Stimulated activated CD4-positive, alpha-beta T cell treated with anti-CD3 and anti-CD28 coated beads, Interleukin-12 subunit alpha, Interleukin-12 subunit beta, amount 100 ng/mL, for 24 hours (primary cell): ENCODE measurements at places on chromosomes 1 and 21.

DNA sequence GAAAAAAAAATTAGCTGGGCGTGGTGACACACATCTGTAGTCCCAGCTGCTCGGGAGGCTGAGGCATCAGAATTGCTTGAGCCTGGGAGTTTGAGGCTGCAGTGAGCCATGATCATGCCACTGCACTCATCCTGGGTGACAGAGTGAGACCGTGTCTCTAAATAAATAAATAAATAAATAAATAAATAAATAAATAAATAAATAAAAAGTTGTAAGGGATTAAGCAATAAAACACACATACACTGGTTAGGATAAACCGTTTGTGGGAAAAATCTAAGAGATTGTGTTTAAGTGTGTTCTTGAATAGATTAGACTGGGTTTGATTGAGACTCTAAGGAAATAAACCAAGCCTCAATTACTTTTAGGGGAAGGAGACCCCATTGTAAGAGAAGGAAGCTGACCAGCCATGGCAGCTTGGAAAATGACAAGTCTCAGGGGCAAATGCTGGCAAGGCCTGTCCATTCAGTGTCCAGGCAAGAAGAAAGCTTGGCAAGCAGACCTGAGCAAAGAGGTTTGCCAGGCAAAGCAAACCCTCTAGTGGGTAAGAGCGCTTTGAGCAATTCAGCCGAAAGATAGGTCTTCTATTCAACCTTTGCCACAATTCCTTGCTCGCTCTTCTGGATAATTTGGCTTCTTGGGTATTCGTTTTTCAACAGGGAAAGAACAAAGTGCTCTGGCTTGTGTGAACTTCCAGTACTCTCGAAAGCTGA is 106.9 kb upstream of the SERBP1 start:
- no peak for DNase-seq

DNA sequence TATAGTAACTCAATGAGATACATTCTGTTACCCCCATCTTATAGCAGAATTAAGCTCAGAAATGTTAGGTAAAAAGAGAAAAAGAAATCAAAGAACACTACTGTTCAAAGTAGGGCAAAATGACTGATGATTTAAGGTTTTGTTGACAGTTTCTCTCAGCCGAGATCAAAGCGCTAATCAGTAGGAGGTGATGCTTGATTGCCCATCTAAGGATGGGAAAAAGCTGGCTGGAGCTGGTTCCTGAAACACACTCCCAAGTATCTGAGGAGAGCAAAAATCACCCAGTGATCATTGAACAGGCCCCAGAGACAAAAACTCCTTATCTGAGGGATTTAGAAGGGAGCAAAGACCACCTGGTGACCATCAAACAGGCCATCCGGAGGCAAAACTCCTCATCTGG is 64.5 kb upstream of the CSF1 start:
- no peak for DNase-seq

DNA sequence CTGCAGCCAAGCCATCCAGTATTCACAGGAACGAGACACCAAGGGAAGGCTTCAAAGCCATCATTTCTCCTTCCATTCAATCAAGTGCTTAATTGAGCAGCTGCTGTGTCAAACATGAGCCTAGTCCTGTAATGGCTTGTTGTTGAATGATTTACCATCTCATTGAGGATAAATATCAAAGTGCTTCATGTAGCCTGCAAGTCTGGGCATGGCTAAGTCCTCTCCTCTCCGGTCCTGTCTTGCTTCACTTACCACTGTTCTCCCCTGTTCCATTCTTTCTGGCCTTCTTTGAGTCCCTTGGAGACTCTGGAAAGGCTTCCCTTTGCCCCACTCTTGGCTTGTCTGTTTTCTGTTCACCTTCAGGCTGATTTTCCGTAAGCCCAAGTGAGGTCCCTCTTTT is 279.8 kb downstream of the PBX1 start:
- DNase-seq, result no peak

- DNase-seq, result no peak
These were observed 67.1 kb downstream of the CAMTA1 start for GRCh38 chr1:6852136-6852890.

- DNase-seq, result no peak
These were observed 235.3 kb upstream of the PLXNA2 start for GRCh38 chr1:208479435-208479834.

GRCh38 chr1:156420205-156421061 is 51.4 kb downstream of the RHBG start:
- DNase-seq, result no peak

GRCh38 chr1:16326833-16327404 is 25.4 kb downstream of the FBXO42 start:
- no peak for DNase-seq

GRCh38 chr1:83918688-83919285 is 80.1 kb downstream of the TTLL7 start:
- no peak for DNase-seq

DNA sequence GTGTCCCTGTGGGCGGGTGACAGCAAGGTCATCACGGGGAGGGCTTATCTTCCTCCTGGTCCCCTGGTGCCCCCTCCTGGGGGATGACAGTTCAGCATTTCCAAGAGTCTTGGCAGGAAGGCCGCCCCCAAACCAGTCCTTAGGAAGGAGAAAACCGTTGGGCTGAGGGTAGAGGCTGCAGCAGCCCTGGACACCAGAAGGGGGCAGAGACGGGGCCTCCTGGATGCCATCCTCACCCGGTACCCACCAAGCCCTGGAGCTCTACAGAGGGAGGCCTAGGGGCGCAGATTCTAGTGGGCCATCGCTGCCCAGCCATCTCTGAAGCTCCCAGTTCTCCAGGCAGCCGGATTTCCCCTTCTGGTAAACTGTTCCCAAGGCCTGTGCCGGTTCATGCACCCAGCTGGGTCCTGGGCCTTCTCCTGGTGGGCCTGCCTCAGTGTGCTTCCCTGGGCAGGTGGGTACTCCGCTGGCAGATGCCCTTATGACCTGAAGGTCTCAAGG is 14.8 kb upstream of the ZNF669 start:
- DNase-seq, result no peak

DNA sequence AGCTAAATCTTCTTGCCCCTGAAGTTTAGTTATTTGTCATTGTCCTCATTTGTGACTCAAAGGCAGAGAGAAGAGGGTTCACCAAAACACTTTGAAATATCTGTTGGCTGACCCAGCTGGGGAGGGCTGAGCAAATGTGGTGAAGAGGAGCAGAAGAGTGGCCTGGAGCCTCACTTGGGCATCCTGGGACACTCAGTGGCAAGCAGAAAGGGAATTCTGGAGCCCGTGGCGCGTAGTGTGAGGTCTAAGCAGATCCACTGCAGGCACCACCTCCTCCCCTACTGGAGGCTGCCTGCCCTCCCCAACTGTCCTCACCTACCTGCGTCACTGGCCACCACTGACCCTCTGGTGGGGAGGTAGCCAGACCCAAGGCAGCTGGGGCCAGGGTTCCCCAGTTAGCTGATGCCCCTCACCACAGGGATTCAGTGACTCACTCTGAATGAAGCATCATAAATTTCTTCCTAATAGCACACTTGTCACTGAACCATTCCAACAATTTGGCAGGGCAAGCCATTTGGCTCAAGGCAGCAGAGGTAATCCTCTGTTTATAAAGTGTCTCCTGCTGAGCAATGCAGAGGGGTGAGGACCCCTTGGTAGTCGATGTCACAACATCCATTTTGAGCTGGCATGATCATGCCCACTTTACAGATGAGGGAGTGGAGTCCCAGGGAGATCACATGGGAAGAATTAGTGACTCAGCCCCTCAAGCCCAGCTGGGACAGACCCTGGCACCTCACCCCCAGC is 80.3 kb downstream of the NENF start:
- DNase-seq, result no peak

DNA sequence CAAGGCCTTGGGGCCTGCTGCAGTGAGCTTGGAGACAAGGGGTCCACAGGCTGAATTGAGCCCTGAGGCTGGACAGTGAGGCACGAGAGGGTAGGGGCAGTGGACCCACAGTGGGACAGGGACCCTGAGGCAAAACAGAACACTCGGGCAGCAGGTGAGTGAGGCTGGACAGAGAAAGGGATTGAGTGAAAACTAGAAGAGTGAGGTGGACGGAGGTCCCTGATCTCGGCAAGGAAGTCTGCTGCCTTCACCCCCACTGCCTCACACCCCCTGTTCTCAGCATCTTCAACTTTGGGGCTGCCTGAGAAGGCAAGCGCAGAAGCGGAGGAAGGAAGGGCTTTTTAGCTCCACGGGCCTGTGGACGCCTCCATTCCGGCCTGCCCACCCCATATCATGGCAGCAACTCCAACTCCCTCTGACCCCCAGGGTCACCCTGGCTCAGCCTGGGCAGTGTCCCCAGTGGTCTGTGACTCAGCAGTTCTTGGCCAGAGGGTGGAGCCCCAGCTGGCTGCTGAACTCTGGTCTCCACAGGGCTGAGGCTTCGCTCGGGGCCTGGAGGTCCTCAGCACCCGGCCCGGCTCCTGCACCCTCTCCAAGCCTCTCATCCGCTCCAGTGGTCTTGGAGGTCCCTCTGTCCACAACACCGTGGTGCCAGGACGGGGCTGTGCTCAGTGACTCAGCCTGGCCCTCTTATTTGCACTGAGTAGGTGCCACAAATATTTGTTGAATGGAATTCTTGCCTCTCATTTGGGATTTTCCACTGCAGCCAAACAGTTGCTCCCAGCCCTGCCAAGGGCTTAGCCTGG is 60.0 kb upstream of the EPS8L3 start:
- DNase-seq, result no peak

- peak; percentile 33 for DNase-seq
These were observed 583 bp downstream of the MEF2D start for GRCh38 chr1:156499842-156500542.

DNA sequence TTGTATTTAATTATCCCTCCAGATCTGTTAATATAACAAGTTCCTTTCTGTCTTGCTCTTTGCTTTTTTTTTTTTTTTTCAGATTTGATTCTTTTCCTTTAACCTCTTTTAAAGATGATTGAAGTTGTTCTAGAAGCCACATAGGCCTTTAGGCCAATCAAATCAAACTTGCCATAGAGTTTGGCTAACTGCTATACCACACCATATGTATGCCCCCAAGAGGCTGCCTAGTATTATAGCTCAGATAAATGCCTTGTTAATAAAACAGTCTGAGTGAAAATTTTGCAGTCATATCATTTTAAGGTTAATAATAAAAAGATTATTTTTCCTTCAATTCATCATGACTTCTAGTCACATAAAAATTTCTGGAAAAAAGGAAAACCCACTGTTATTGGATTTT is 696.0 kb upstream of the CHRM3 start:
- no peak for DNase-seq

- DNase-seq, result no peak
These were observed 100.4 kb downstream of the APP start for GRCh38 chr21:26070121-26070520.

DNA sequence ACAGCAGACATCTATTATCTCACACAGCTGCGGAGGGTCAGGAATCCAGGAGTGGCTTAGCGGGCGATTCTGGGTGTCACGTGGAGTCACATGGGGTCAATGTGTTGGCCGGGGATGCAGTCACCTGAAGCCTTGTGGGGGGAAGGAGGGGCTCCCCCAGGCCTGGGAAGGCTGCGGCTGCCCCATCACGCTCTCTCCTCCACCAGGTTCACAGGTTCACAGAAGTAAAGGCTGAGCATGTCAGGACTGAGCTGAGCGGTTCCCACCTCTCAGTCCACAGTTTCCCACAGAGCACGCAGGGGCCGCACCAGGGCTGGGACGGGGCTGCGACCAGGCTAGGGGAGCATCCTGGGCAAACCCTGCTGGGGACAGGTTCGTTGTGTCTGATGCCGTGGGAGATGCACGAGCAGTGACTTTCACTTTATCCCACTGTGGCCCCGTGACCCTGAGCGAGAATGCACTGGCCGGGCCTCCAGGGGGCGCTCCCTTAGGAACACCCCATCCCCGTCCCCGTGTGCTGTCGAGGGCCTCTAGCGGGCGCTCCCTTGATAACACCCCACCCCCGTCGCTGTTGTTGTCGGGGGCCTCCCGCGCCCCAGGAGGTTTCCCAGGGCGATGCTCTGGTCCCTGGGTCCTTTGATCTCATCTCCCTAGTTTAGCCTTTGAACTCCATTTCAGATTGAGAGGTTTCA is 73.2 kb upstream of the TRAPPC10 start:
- DNase-seq, result peak; percentile 87

- DNase-seq, result peak; percentile 36
These were observed 432 bp downstream of the AKT3 start for GRCh38 chr1:243849421-243850201.

DNA sequence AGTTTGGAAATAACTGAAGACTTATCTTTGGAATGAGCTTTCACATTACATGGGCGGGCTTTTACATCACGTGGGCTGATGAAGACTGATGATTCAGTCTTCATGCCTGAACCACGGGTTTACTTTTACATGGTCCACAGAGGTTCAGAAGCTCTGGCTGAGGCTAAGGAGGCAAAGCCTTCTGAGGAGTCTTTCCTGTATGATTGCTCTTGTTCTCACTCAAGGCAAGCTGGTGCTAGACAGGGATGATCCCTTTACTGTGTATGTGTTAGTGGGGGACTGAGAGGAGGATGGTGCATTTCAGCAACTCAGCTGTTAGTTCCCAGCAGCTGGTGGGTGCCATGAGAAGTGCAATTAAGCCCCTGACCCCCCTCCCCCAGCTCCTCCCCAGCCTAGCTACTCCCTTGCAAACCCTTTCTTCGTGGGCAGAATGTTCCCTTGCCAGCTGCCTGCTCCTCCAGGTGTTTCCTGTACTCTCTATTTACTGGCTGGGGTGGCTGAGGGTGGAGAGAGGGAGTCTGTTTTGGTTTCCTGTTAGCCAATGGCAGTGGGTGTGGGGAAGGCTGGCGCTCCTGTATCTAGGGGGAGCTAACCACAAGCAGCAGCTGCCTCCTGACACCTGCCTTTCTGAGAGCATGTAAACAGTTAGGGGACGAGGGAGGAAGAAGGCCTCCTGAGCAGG is 15.4 kb downstream of the BTG2 start:
- no peak for DNase-seq

DNA sequence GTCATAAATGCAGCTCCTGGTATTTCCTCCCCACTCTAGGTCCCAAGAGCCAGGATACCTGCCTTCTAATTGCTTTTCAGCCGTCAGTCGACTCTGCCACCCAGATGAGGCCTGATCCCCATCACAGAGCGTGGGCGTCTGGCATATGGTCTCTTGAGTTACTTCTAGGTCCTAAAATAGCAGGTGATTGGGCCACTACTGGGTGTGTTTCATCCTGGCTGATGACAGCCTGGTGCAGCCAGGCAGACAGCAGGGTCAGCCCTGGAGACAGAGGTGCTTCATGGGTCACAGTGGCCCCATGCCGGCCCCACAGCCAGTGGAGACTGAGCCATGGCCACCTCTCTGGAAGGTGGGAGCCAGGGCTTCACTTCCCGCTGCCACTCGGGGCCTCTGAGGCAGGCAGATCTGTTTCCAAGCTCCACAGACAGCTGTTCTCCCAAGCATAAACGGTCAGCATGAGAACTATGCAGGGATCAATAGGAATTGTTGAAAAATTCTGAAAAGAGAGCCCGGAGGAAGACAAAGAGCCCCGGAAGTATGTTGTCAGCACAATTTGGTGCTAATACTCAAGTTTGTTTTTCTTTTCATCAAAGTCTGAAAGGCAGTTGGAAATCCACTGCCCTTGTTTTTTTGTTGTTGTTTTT is 83.0 kb downstream of the MAN1C1 start:
- DNase-seq, result no peak

GRCh38 chr1:101013776-101014175 is 11.8 kb downstream of the DPH5 start:
- no peak for DNase-seq

DNA sequence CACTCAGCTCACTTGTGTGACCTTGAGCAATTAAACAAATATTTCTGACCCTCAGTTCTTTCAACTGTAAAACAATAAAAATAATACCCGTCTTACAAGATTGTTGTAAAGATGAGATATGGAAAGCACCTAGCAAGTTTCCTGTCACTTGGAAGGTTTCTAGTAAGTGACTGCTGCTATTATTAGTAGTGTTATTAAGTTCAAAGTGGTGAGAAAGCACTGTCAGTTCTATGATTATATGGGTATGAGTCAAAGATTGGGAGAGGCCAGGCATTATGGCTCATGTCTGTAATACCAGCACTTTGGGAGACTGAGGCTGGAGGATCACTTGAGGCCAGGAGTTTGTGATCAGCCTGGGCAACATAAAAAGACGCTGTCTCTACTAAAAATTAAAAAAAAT is 145.4 kb downstream of the C1orf21 start:
- DNase-seq, result no peak
